ENCODE measurements at places on chromosomes 6 and 20. TPM values are rescaled to one million over a fixed set of nuclear protein-coding genes. Genes with fewer than 3 reads are reported as not detected.

- H3K4me1 ChIP-seq: no peaks in the 10 kb centered on the region
- peaks cover 16% of the 10 kb centered on the region for H3K27me3 ChIP-seq
- no peak for DNase-seq
- H3K27ac ChIP-seq: no peak overlapping the region
- H3K4me3 ChIP-seq: peak overlapping the region; percentile 84
These were observed 120.5 kb downstream of the TRIM27 start for GRCh38 chr6:28803337-28803709.

Gene ZSCAN26
- 9.0 TPM for total RNA-seq

GRCh38 chr6:3696525-3697088, 54.9 kb downstream of the PXDC1 start:
- H3K27ac ChIP-seq: no peak overlapping the region
- no peaks in the 10 kb centered on the region for H3K27me3 ChIP-seq
- H3K4me1 ChIP-seq: no peaks in the 10 kb centered on the region
- H3K4me3 ChIP-seq: no peak overlapping the region
- peaks cover 20% of the 10 kb centered on the region for H3K36me3 ChIP-seq
- DNase-seq: no peak

DNA sequence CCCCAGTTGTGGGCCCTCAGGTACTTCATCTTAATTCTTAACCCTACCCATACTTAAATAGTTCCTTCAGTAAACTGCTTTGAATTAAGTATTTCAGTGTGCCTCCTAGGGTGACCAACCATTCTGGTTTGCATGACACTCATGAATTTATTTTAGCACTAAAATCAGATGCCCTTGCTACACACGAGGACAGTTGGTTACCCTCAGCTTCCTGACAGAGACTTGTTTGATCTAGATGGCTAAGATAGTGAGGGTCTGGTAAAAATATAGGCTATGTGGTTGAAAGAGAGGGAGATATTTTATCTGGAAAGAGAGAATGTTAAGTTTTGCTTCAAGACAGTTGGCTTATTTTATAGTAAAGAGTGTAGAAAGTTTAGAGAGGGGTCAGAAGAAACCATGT, 10.6 kb downstream of the PGK2 start:
- H3K4me3 ChIP-seq: no peak overlapping the region
- peaks cover 7% of the 10 kb centered on the region for H3K36me3 ChIP-seq
- no peak overlapping the region for H3K27ac ChIP-seq
- H3K27me3 ChIP-seq: no peaks in the 10 kb centered on the region

- H3K27me3 ChIP-seq: no peaks in the 10 kb centered on the region
- H3K27ac ChIP-seq: no peak overlapping the region
- no peak overlapping the region for H3K4me3 ChIP-seq
- H3K4me1 ChIP-seq: no peaks in the 10 kb centered on the region
- no peak for DNase-seq
These were observed 242.5 kb downstream of the TTLL2 start for GRCh38 chr6:167567142-167568033.

Gene TCF21
- total RNA-seq: not detected

- H3K4me3 ChIP-seq: no peak overlapping the region
These were observed 18.8 kb downstream of the EYA2 start for GRCh38 chr20:46913329-46914044.
